ENCODE measurements at places on chromosomes 16 and 17. TPM values are rescaled to one million over a fixed set of nuclear protein-coding genes. Genes with fewer than 3 reads are reported as not detected.

GRCh38 chr16:67011274-67011673 lies 17.7 kb upstream of the CBFB start:
- no peaks in the 10 kb centered on the region for H3K36me3 ChIP-seq
- no peak overlapping the region for H3K4me3 ChIP-seq
- H3K4me1 ChIP-seq = peaks cover 4% of the 10 kb centered on the region
- no peak for DNase-seq

- H3K4me3 ChIP-seq = no peak overlapping the region
- H3K27ac ChIP-seq = no peak overlapping the region
- H3K36me3 ChIP-seq = peaks cover 79% of the 10 kb centered on the region
These were observed 15.8 kb upstream of the EXOSC6 start for GRCh38 chr16:70267516-70267915.

DNA sequence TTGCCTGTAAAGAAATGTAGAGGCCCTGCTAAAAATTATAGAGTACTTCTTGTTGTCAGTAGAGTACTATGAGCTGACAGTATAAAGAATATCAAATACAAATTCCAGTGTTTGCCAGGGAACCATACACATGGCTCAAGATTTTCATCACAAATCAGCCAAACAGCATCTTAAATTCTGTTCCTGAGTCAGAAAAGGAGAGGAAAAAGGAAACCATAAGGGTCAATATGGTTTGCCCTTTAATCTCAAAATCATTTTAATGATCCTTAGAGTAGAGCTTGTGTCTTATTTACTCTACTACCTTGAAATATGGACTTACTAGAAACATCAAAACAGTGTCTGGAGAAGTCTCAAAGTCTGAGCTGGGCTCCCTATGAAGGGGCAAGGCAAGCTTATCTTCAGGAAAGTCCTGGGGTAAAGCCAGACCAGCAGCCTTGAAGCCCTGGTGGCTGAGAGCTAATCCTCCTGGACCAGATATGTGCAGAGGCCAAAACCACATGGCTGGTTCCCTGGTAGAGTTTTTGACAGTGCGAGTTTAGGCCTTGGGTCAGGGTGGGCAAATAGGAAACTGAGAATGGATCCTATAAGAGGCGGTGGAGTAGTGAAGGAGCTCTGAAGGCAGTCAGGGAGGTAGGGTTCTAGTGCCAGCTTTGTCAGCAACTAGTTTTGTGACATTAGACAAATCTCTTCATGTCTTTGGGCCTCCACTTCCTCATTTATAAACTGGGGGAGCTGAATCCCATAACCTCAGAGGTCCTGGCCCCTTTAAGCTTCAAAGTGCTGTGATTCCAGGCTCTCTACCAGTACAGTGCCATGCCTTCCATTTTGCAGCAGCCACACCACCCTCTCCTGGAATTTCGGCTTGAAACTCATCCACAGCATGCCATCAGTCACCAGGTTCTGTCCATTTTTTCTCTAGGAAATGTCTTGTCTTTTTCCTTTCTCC lies 38.9 kb downstream of the MRTFB start:
- H3K36me3 ChIP-seq = no peaks in the 10 kb centered on the region
- H3K4me3 ChIP-seq = no peak overlapping the region
- peaks cover 10% of the 10 kb centered on the region for H3K4me1 ChIP-seq

- no peaks in the 10 kb centered on the region for H3K36me3 ChIP-seq
- H3K27ac ChIP-seq = no peak overlapping the region
- no peak overlapping the region for H3K4me3 ChIP-seq
- 0 out of 2 replicates have a peak, but pooled peaks cover 3% of the 10 kb centered on the region for H3K4me1 ChIP-seq
These were observed 587 bp upstream of the PRR35 start for GRCh38 chr16:559411-560203.

DNA sequence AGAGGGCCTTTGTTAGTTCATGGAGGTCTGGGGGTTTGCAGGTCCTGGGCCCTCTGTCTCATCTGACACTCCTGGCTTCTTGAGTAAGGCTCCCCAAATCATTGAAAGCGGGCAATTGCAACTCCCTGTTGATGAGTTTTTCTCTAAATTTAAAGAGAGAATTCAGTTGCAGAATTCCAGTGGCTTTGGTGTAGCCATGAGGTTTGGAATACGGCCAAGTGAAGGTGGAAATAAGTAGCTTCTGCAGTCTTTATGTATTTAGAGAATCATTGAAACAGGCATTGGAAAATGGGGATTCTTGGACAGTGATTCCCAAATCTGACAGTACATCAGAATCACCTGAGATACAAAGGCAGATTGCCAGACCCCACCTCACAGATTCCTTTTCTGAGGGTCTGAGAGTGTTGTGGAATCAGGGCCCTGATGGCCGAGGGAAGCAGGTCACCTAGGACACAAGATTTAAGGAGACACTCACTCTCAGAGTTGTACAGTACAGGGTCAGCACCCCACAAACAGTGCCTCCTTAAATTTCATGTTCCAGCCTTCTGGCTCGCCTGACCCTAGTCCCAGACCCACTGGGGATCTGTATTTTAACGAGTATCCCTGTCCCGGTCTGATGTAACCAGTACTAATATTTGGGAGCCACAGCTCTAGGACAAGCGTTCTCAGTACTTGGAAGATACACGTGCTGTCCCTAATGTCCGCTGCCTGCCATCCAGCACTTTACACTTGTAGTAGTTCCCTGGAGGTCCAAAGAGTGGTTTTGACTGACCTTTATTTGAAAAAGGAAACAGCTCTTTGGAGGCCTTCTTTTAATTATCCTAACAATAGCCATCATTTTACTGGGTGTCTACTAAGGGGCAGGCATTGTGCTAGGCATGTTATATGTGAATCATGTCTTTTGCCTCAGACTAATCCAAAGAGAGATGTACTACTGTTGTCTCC lies 37.8 kb downstream of the YPEL2 start:
- H3K27ac ChIP-seq = no peak overlapping the region
- no peaks in the 10 kb centered on the region for H3K27me3 ChIP-seq
- DNase-seq = no peak

DNA sequence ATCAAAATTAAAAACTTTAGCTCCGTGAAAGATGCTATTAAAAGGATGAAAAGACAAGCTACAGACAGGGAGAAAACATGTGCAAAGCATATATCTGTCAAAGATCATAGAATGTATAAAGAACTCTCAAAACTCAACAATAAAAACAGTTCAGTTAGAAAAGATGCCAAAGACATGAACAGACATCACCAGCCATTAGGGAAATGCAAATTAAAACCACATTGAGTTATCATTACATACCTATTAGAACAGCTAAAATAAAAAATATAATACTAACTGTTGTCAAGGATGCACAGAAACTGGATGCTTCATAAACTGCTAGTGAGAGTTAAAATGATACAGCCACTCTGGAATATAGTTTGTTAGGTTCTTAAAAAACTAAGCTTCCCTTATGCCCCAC lies 58.8 kb downstream of the NFATC3 start:
- no peaks in the 10 kb centered on the region for H3K36me3 ChIP-seq
- DNase-seq = no peak
- peaks cover 2% of the 10 kb centered on the region for H3K4me1 ChIP-seq

DNA sequence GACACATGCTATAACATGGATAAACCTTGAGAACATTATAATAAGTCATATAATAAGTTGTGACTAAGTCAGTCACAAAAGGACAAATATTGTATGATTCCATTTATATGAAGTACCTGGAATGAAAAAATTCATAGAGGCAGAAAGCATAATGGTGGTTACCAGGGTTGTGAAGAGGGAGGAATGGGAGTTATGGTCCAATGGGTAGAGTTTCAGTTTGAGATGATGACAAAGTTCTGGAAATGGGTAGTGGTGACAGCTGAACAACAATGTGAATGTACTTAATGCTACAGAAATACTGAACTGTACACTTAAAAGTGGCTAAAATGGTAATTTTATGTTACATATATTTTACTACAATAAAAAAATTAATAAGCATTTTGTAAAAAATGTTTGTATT lies 49.7 kb downstream of the MYO1D start:
- no peaks in the 10 kb centered on the region for H3K4me1 ChIP-seq
- no peak overlapping the region for H3K4me3 ChIP-seq
- DNase-seq = no peak

DNA sequence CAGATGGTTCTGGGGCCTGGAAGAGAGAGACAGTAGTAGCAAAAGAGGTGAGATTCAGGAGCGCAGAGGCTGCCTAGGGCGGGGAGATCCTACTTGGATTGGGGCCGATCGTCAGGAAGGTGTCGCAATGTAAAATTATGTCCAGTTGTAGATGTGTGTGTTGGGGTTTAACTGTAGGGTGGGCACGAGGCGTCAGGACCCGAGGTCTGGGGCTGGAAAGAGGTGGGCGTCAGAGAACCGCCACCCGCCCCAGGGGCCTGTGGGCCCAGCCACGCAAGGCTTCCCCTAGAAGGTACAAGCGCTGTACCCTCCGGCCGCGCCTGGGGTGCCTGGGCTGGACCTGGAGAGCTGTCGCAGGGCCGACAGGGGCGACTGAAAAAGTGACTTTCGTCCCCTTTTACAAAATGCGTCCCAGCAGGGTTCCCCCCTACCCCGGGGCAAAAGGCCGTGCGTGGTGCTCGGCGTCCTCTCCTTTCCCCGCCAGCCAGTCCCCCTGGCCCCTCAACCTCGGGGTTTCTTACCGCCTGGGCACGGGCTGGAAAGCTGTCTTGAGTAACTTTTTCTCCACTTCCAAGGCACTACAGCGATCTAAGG lies 2.8 kb downstream of the IRX3 start:
- H3K4me1 ChIP-seq = peaks cover 4% of the 10 kb centered on the region
- no peak for DNase-seq
- H3K36me3 ChIP-seq = no peaks in the 10 kb centered on the region
- peaks cover 89% of the 10 kb centered on the region for H3K27me3 ChIP-seq
- no peak overlapping the region for H3K4me3 ChIP-seq
- no peak overlapping the region for H3K27ac ChIP-seq

The DRC3 gene
- total RNA-seq = 0.72 TPM

The BIRC5 gene
- 53.6 TPM for total RNA-seq
